Ecto neural progenitor cell (in vitro differentiated cells): ENCODE measurements at places on chromosomes 1 and 21.

DNA sequence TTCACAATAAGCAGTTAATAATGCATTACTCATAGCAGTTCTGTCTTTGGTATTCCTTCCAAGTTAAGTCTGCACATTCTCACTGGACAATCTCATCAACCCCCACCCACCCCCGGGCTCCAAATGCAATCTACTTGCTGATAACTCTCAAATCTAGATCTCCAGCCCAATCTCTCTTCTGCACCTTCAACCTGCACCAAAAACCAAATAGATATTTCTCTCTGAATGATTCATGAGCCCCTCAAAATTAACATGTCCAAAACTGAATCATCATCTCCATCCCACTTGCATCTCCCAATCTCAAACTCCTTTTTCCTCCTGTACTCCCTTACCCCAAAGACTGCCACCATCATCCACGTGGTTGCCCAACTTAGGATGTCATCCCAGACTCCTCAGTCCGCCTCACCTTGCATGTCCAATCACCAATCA lies 2.7 kb downstream of the DOCK7 start:
- DNase-seq: no peak

DNA sequence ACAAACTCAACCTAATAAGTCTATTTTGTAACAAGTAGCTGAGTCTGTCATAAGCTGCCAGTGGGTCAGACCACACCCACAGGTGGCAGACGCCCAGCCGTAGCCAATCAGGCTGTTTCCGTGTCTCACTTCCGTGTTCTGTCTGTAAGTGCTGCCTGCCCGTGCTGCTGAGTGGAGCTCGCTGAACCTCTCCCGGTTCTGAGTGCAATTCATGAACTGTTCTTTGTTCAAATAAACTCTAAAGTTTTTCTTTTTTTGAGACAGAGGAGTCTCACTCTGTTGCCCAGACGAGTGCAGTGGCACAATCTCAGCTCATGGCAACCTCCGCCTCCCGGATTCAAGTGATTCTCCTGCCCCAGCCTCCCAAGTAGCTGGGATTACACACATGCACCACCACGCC lies 25.1 kb downstream of the POFUT2 start:
- DNase-seq: no peak

- DNase-seq: no peak
Observed at GRCh38 chr21:32380940-32381339, 11.9 kb downstream of the URB1 start.

GRCh38 chr1:192814805-192815204 lies 6.0 kb downstream of the RGS2 start:
- DNase-seq: no peak

GRCh38 chr21:45979651-45980050 lies 1.9 kb upstream of the COL6A1 start:
- DNase-seq: peak; percentile 45

GRCh38 chr21:41290106-41290799 lies 26.3 kb upstream of the FAM3B start:
- no peak for DNase-seq

GRCh38 chr1:6948416-6948815 lies 163.2 kb downstream of the CAMTA1 start:
- DNase-seq: no peak
